HepG2 (cell line): ENCODE measurements at places on chromosomes 3 and 15.

DNA sequence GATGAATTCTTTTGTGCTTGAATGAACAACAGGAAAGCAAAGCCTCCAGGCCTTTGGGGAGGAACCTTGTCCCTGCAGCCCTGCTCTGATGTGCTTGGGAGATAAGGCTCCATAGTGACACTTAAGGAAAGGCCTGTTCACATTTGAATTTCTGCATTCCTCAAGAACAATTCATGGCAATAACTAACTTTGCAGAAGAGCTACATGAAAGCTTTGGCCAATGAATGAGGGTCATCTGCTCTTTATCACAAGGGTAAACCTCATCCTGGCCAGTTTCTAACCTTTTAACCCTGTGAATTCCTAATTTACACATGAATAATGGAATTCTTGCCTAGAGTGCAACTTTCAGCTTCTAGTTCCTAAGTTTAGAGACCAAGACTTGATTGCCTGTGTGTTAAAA, 5.6 kb downstream of the PRTG start:
- no peak for DNase-seq

DNA sequence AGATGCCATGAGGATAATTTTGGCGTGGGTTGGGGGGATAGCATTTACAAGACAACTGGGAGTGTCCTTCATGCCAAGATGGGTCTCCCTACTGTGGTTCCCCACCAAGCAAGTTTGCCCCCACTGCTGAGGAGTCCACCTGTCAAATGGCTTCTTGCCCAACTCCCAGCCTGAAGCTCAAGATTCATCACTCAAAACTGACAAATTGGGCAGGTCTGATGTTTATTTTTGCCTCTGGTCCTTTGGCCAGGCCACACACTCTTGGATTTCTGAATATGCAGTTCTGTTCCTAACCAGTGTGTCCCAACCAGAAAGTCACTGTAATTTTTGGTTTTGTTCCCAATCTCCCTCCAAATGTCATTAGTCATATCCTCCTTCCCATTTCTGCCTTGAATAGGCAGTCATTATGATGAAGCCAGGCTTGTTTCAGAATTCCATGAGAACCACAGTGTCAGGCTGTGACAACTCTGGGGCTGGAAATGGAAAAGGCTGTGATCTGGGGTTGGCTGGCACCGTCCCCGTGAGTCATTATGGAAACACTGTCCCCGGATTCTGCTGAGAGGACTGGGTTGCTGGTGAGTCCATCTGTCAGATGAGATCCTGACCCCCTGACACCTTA, 29.3 kb upstream of the MEF2A start:
- DNase-seq: no peak

DNA sequence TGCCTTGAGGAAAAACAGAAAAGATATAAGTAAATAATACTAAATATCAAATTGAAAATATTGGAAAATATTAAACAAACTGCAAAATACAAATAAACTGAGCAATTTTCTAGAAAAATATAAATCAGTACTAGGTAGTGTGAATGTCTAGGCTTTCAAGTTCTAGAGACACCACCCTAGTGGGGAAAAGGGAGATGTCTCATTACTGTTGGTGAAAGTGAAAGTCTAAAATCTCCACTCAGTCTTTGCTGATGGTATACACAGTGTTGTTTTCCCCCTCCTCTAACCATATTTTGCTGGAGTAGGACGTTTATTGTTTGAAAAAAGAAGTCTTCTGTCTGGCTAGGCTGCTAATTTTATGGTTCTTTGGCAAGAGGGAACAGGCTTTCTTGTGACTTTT, 1368.9 kb downstream of the OTOL1 start:
- DNase-seq: no peak

- no peak for DNase-seq
Measured at GRCh38 chr15:51576286-51576850, 46.2 kb downstream of the DMXL2 start.

DNA sequence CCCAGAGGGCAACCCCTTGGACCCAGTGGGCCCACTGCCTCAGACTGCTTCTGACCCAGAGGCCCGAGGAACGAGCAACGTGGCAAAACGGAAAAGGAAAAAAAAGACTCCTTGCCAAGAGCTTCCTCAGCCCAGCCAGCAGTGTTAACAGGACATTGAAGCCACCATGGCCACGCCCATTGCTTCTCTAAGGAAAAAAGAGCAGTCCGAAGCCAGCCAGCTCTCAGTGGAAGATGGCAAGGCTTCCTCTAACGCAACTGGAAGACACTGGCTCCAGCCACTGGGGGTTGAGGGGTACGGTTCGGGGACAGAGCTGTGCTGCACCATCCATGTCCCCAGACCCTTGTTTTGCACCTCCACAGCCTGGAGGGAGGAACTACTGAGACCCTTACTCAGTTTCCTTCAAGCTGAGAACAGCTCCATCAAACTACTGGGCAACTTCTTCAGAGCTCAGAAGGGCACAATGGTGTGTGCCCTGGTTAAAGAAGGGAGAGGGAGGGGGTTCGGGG, 10.7 kb downstream of the BMF start:
- DNase-seq: no peak

GRCh38 chr15:92050220-92050898, 196.9 kb downstream of the SLCO3A1 start:
- no peak for DNase-seq
